ENCODE measurements at places on chromosomes 11 and 22.

DNA sequence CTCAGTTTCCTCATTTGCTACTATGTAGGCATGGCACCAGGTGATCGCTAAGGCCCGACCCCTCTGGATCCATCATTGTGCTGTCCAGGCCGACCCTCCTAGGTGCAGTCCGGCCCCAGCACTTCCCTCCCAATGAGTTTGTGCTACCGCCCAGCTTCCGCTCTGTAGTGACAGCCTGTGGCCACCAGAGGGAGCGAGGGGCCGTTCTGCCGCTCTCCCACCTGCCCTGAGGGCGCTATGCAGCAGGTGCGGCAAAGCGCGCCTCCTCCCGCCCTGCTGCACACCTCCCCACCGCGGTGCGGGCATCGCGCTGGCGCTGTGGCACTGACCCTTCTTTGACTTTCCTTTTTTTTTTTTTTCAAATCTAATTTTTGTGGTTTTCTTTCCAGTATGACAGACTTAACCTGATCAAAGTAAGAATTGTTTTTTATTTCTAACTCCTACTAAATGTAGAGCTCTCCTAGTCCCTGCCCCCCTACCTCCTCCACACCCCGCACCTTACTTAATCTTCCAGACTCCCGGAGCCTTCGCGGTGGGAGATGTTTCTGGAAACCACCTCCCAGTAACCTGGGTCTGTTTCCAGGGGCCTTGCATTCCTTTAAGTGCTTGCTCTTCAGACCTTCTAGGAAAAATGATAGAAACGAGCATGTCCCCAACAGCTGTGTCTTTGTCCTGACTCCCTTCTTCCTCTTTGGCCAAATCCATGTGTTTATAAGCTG, 73.7 kb downstream of the SCN3B start:
- H3K4me1 ChIP-seq: peaks cover 16% of the 10 kb centered on the region
- no peak overlapping the region for H3K27ac ChIP-seq
- no peak overlapping the region for H3K4me3 ChIP-seq
- no peaks in the 10 kb centered on the region for H3K36me3 ChIP-seq
- no peaks in the 10 kb centered on the region for H3K27me3 ChIP-seq
- peak; percentile 74 for DNase-seq

GRCh38 chr11:106656646-106657045, 361.6 kb downstream of the GUCY1A2 start:
- DNase-seq: no peak
- H3K27me3 ChIP-seq: no peaks in the 10 kb centered on the region
- no peak overlapping the region for H3K27ac ChIP-seq
- no peaks in the 10 kb centered on the region for H3K4me1 ChIP-seq
- H3K36me3 ChIP-seq: no peaks in the 10 kb centered on the region

DNA sequence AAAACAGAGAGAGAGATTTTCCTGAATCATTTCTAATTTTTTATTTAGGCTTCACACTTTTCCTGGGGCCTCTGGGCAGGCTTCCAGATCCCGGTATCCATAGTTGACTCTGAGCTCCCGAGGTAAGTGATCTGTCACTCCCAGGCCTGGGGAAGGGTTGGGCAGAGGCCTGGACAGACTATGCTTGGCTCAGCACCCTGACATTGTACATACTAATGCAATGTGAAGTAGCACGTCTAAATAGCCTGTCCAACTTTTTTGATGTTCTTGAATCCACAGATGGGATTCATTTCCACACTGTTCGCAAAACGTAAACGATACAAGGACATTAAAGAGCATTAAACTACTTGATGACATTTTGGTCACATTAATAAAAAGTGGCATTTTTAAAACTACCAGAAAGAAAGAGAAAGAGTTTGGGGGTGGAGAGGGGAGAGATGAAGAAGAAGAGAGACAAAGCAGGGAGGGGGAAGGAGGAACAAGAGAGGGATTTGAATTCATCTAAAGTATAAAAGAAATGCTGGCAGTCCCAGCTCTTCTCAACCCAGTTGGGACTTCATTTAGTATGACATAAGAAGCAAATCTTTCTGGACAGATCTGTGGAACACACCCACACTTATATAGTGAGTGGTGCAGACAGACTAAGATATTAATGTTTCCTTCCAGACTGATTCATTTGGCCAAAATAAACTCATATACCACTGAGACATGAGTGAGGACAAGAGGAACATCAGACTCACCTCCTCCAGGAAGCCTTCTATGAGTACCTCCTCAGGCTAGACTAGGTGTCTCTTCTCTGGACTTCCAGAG, 514.2 kb downstream of the SOX6 start:
- no peaks in the 10 kb centered on the region for H3K27me3 ChIP-seq
- H3K4me1 ChIP-seq: no peaks in the 10 kb centered on the region
- H3K27ac ChIP-seq: no peak overlapping the region
- no peak overlapping the region for H3K4me3 ChIP-seq

DNA sequence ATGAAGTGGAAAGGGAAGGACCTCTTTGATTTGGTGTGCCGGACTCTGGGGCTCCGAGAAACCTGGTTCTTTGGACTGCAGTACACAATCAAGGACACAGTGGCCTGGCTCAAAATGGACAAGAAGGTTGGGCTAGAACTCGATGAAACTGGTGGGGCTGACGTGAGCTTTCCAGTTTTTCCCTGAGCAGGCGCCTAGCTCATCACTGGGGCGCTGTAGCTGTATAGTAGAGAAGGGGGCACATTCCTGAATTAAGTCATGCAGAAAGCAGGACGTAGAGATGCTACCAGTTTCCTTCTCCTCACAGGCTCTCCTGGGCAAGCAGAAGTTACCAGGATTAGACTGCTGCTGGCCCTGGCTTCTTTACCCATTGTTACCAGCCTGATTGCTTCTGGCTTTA, 33.3 kb downstream of the NF2 start:
- no peaks in the 10 kb centered on the region for H3K27me3 ChIP-seq
- peaks cover 27% of the 10 kb centered on the region for H3K36me3 ChIP-seq
- H3K4me3 ChIP-seq: no peak overlapping the region
- H3K27ac ChIP-seq: no peak overlapping the region
- DNase-seq: no peak

DNA sequence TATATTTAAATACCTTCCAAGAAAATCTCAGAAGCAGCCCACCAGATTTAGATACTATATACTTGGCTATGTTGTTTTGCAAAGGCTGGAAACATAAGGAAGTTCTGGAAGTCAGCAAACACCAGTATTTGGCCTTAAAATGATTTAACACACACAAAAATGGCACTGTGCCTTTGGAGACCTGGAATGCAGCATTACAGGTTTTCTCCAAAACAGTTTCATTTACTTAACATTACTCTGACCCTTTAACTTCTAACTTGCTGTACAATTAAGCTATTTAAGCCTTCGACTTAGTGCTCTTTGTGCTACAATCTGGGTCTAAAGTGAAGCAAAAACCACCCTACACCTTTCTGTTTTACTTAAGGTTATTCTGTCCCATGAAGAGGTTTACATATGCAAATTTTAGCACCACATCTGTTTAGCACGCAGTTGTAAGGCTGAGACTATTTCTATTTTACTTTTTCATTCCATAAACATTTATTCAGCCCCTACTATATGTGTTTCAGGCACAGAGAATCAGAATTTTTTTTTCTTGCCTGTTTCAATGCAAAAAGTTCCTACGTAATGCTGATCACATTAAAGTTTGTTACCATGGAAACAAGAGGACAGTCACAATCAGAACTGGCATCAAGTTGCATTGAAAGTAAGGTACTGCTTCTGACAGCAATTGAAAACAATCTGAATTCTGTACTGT, 70.3 kb downstream of the MAML2 start:
- no peaks in the 10 kb centered on the region for H3K27me3 ChIP-seq
- DNase-seq: peak; percentile 65
- no peak overlapping the region for H3K4me3 ChIP-seq
- peaks cover 18% of the 10 kb centered on the region for H3K4me1 ChIP-seq
- peaks cover 2% of the 10 kb centered on the region for H3K36me3 ChIP-seq

DNA sequence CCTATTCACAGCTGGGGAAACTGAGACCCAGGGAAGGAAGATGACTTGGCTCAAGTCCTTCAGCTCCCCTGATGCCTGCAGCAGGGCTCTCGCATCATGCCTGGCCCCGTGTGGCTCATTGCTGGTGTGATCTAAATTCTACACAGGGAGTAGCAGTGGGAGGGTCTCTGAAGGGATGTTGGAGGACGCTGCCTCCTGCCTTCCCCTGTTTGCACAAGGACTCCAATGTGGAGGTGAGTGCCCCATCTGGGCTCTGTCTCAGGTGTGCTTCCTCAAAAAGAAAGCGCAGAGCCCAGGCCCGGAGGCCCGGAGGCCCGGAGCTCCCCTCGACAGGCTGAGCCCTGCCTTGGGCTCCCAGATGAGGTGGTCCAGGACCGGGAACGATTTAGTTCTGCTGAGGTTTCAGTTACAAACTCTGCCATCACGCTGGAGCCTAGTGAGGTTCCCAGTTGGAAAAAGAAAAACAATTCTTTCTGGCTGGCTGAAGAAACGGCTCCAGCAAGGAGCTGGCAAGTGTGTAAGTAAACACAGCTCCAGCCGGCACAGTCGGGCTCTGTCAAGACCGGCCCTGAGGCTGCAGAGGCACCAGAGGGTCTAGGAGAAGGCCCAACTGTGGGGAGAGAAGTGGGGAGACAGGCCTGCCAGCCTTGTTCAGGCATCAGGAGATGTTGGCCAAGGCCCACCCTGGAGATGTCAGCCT, 49.8 kb downstream of the NAT10 start:
- H3K4me3 ChIP-seq: no peak overlapping the region
- H3K36me3 ChIP-seq: no peaks in the 10 kb centered on the region
- no peaks in the 10 kb centered on the region for H3K27me3 ChIP-seq
- no peak overlapping the region for H3K27ac ChIP-seq
- no peak for DNase-seq

- peaks cover 9% of the 10 kb centered on the region for H3K4me1 ChIP-seq
- H3K27me3 ChIP-seq: no peaks in the 10 kb centered on the region
- DNase-seq: no peak
- H3K4me3 ChIP-seq: no peak overlapping the region
- H3K27ac ChIP-seq: no peak overlapping the region
Measured at GRCh38 chr22:40247976-40248375, 70.3 kb downstream of the TNRC6B start.

- H3K4me1 ChIP-seq: no peaks in the 10 kb centered on the region
- H3K27me3 ChIP-seq: no peaks in the 10 kb centered on the region
- no peak overlapping the region for H3K4me3 ChIP-seq
- no peaks in the 10 kb centered on the region for H3K36me3 ChIP-seq
- DNase-seq: no peak
Measured at GRCh38 chr11:118670063-118670462, 9.4 kb downstream of the TREH start.

GRCh38 chr11:132064987-132065620, 694.7 kb downstream of the NTM start:
- DNase-seq: no peak
- no peaks in the 10 kb centered on the region for H3K4me1 ChIP-seq
- H3K27me3 ChIP-seq: no peaks in the 10 kb centered on the region
- no peak overlapping the region for H3K27ac ChIP-seq
- no peaks in the 10 kb centered on the region for H3K36me3 ChIP-seq
- H3K4me3 ChIP-seq: no peak overlapping the region

DNA sequence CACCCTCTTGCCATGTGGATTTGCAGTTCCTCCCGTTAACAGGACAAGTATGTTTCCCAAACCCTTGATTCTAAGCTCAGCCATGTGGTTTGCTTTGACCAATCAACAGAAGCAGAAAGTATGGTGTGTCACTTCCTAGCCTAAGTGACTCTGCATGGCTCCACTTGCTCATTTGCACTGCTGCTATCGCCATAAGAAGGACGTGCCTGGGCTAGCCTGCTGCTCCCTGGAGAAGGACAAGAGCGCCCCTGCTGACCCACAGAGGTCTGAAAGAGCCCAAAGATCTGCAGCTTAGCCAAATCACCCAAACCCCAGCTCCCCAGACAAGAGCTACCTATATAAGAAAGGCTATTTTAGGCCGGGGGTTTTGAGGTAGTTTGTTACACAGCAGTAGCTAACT, 18.0 kb downstream of the TBRG1 start:
- H3K36me3 ChIP-seq: peaks cover 11% of the 10 kb centered on the region
- DNase-seq: no peak
- H3K27ac ChIP-seq: no peak overlapping the region

- no peaks in the 10 kb centered on the region for H3K27me3 ChIP-seq
- H3K4me3 ChIP-seq: no peak overlapping the region
- no peak overlapping the region for H3K27ac ChIP-seq
- H3K36me3 ChIP-seq: no peaks in the 10 kb centered on the region
- no peaks in the 10 kb centered on the region for H3K4me1 ChIP-seq
Measured at GRCh38 chr22:44139773-44140172, 41.0 kb upstream of the PARVG start.

DNA sequence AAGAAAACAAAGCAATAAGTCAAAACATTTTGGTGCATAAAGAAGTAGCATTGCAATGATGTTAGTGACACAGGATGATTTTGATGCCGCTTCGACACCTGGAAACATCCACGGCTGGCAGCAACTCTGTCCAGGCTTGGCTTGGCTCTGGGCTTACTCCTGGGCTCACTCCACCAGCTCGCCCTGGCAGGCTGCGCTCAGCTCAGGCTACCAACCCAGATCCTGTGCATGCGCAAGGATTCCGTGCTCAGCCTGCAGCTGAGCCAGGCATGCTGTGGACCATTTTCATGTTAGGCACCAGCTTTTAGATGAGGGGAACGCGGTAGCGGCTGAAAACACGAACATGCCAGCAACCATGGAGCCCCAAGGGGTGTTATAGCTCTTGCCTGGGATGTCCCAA, 66.0 kb downstream of the SLC25A17 start:
- no peak for DNase-seq
- H3K36me3 ChIP-seq: no peaks in the 10 kb centered on the region
- H3K27me3 ChIP-seq: no peaks in the 10 kb centered on the region
- no peak overlapping the region for H3K27ac ChIP-seq
- no peak overlapping the region for H3K4me3 ChIP-seq

GRCh38 chr22:19730198-19730597, 6.9 kb downstream of the GP1BB start:
- no peak overlapping the region for H3K27ac ChIP-seq
- no peak for DNase-seq
- peaks cover 9% of the 10 kb centered on the region for H3K4me1 ChIP-seq
- H3K4me3 ChIP-seq: no peak overlapping the region

DNA sequence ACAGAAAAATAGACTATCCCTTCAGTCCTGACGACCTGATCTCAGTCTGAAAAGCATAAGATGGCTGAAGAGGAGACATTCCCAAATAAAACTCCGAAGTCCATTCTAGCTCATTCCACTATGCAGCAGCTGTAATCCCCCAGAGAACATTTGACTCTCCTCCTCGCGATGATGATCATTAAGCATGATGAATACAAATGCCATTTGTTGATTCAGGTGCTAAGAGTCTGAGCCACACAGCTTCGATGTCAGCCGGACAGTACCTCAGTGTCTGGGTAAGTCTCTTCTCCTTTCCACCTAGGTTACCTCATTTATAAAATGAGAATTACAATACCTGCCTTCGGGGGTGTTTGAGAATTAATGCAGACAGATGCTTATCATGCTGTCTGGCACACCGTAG, 94.8 kb downstream of the TENM4 start:
- no peaks in the 10 kb centered on the region for H3K36me3 ChIP-seq
- H3K4me3 ChIP-seq: no peak overlapping the region
- no peaks in the 10 kb centered on the region for H3K4me1 ChIP-seq
- H3K27ac ChIP-seq: no peak overlapping the region

GRCh38 chr11:117204283-117205080, 5.3 kb downstream of the TAGLN start:
- H3K4me3 ChIP-seq: no peak overlapping the region
- no peaks in the 10 kb centered on the region for H3K36me3 ChIP-seq
- no peaks in the 10 kb centered on the region for H3K27me3 ChIP-seq
- H3K27ac ChIP-seq: no peak overlapping the region

GRCh38 chr11:93541884-93542810, 1.0 kb downstream of the SMCO4 start:
- H3K4me3 ChIP-seq: peak overlapping the region; percentile 73
- H3K27me3 ChIP-seq: no peaks in the 10 kb centered on the region
- peak overlapping the region; percentile 15 for H3K27ac ChIP-seq
- DNase-seq: peak; percentile 63

- no peak overlapping the region for H3K27ac ChIP-seq
- no peak overlapping the region for H3K4me3 ChIP-seq
- DNase-seq: no peak
Measured at GRCh38 chr11:116500026-116500946, 272.5 kb downstream of the BUD13 start.

Measured in B cell (primary cell).